ENCODE measurements at places on chromosomes 1 and 21.

DNA sequence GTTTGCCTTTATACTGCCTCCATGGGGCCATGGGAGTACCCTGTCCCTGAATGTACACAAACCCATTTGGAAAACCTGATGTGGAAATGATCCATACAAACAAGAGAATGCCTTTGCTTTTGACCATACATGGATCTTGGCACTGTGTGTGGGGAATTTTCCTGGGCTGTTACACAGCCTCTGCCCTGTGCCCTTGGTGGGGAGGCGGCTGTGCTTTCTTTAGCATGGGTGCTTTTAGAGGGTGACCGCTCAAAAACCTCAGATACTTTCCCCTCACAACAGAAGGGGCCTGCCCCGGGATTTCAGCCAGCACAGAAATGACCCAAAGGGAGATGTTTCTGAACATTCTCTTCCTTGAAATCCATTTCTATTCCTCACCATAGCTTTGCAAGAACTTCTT is 194.8 kb downstream of the LMO4 start:
- no peak for DNase-seq

DNA sequence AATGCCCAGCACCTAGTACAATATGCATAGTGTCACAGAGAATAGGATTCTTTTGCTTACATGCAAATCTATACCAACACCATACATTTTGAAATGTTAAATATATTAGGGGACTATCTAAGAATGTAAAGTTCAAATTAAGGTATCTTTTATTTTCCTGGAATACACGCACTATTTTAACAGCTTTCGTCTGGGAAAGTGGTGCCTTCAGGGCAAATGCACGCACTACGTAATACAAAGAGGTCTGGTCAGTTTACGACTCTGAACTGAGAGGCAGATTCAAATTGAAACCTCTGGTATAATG is 931 bp downstream of the FUBP1 start:
- DNase-seq = no peak

DNA sequence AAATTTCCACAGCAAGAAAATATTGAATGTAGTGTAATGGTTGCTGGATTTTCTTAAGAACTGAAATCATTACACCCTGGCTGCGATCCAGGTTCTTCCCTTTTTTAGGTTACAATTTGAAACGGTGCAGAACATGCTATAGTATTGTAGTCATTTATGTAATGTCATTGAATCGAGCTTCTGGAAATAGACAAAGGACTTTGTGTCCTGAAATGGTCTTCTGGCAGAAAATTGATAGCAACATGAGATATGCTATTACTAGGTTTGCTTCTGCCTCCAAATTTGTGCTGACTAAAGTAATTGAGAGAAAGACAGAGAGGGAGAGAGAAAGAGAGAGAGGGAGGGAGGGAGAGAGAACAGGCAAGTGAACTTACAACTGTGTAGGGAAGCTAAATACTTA is 146.2 kb upstream of the NFIA start:
- DNase-seq = no peak

- DNase-seq = no peak
Measured at GRCh38 chr1:65412984-65413375, 7.5 kb upstream of the LEPR start.

DNA sequence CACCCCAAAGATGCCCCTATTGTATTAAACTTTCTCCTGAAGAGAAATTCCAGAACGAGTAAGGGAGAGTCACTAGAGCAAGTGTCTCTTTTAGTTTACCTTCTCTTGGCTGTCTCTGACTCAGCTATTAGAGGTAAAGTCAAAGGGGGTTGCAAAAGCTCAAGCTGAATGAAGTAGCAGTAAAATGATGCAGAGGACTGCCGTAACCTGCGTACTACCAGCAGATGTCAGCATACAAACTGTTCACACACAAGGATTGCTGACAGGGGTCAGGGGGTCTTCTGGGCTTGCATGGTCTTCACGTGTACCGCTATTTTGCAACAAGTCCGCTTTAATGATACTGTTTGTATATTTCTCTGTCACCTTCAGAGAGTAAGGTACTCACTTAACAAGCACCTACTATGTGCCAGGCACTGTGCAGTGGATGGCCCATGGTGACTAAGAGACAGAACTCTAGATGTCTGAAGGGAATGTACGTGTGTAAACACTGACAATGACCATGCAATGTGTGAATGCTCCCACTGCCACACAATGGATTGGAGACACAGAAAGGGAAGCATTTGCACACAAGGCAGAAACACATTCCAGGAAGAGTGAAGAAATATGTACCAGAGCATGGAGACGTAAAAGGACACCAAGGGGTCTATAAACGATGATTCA is 34.9 kb downstream of the CHML start:
- no peak for DNase-seq

DNA sequence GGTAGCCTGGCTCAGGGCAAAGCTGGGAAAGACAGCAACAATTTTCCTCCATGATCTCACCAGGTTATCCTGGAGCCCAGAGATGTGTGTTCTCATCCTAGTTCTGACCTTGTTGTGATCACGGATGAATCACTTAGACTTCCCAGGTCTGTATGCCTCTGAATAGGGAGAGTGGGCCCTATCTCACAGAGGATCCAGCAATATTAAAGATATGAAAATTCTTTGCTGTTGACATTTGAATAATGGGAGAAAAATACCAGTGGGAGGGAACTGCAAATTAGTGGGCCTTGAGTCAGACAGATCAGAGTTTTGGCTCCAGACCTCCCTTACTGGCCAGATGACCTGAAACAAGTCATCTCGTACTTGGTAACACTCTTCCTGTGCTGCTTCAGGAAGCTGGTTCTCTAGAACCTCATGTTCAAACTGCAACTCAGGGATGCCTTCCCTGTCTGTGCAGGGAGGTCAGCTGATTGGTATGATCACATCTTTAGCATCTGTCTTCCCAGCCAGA is 32.8 kb upstream of the RNF19B start:
- DNase-seq = no peak

Measured in NCI-H2081 (cell line).